ENCODE measurements at places on chromosomes 7 and 10. TPM values are rescaled to one million over a fixed set of nuclear protein-coding genes. Genes with fewer than 3 reads are reported as not detected.

The AKR1C1 gene
- total RNA-seq = 0.22 TPM

The PGAM2 gene
- 0.44 TPM for total RNA-seq

The LRRC18 gene
- not detected for total RNA-seq

The ADIRF gene
- not detected for total RNA-seq

The PLA2G12B gene
- not detected for total RNA-seq

The CYCS gene
- total RNA-seq = 324 TPM

The KIAA1217 gene
- total RNA-seq = not detected

The SPDYE2B gene
- not detected for total RNA-seq

The NRBF2 gene
- total RNA-seq = 25.0 TPM

The APBB1IP gene
- 48.9 TPM for total RNA-seq

The METTL2B gene
- 58.6 TPM for total RNA-seq

All from CD8-positive, alpha-beta memory T cell (primary cell).